ENCODE measurements at places on chromosomes 7 and 10.

- DNase-seq = no peak
Observed at GRCh38 chr10:9605231-9605630, 1412.4 kb upstream of the CELF2 start.

DNA sequence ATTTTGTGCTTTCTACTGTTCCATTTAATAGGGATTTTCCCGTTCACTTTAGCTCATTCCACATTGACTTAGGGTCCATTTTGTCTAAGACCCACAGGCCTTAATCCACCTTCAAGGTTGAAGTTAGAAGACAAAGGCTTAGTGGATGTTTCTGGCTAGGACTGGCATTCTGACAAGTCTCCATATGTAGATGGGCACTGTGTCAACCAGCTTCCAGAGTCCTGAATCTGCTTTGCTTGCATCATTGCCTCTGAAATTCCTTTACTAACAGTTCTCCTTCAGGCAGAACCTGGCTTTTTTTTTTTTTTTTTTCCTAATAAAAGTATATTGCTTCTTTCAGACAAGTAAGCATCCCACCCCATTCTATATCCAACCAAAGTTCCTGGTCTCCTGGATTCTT is 69.6 kb upstream of the PDCD4 start:
- DNase-seq = no peak

DNA sequence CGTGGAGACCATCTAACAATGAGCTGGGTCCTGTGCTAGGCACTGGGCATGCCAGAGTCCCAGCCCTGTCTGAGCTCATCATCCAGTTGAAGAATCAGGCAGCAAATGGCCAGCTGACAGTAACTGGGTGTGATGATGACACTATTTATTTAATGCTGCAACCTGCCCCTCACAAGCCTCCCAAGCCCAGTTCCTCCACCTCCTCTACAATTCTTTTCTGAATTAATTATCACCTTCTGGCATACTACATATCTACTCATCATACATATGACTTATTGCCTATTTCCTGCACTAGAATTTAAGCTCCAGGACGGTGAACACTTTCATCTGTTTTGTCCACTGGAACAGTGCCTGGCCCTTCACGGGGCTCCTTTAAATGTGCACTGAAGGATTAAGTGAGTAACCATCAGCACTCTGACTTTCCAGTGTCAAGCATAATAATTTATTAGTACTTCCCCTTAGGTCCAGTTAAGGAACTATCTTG is 96.7 kb upstream of the LAMB4 start:
- no peak for DNase-seq

DNA sequence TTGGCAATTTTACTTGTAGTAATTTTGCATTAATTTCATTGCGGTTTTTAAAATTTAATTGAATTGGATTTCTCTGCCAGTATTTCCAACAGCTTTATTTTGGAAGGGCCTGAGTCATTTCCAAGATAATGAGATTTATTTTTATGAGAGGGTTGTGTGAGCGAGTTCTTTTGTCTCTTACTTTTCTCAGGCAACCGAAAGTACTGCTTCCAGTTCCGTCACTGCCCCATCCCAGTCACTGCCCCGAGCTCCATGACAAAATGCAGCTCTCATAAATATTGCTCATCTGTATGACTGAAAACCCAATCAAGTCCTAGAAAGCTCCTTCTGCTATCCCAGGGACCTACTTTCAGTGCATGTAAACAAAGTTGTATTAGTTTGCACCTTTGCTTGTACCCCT is 468.4 kb upstream of the SEMA3D start:
- no peak for DNase-seq

GRCh38 chr7:134357486-134357885 is 40.8 kb upstream of the SLC35B4 start:
- DNase-seq = no peak

- DNase-seq = no peak
Observed at GRCh38 chr7:116593359-116594075, 68.7 kb downstream of the CAV1 start.

- no peak for DNase-seq
Observed at GRCh38 chr7:43658718-43659548, 70.4 kb downstream of the COA1 start.

Measured in H1 (cell line).